ENCODE measurements at places on chromosomes 3 and 15.

- DNase-seq, result peak; percentile 46
Observed at GRCh38 chr15:101258238-101259144, 6.6 kb upstream of the CHSY1 start.

- DNase-seq, result no peak
Observed at GRCh38 chr3:11240496-11240895, 31.7 kb upstream of the ATG7 start.

GRCh38 chr3:38190481-38190881 lies 25.1 kb downstream of the OXSR1 start:
- DNase-seq, result no peak

DNA sequence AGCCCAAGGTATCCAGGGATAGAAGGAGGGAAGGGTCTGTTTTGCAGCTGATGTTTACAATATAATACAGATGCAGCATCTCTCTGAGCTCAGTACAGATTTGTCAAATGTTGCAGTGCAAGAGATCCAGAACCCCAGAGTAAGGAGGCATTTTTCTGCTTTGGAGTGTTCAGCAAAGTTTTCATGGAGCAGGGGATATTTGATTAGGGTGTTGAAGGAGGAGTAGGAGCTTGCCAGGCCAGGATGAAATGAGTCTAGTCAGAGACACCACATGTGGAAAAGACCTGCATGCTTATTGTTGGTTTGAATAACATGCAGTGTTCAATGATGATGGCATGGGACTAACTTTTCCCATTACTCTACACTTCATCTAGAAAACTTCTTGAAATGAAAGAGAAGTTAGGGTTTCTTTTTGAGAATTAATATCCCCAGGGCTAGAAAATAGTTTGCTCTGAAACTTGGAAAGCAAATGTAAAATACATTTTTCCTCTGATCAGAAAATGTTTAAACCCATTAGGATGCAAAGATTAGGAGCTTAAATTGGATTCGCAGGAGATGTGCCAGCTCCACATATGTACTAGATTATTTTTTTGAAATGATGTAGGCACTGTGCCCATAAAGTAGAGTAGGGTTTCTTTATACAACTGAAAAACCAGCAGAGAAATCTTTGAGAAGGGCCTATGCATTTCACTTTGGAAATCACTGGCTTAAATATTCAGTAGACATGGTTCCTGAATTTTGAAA lies 243.8 kb downstream of the CACNA2D3 start:
- DNase-seq, result no peak

- no peak for DNase-seq
Observed at GRCh38 chr15:48481802-48482201, 150.6 kb downstream of the DUT start.

DNA sequence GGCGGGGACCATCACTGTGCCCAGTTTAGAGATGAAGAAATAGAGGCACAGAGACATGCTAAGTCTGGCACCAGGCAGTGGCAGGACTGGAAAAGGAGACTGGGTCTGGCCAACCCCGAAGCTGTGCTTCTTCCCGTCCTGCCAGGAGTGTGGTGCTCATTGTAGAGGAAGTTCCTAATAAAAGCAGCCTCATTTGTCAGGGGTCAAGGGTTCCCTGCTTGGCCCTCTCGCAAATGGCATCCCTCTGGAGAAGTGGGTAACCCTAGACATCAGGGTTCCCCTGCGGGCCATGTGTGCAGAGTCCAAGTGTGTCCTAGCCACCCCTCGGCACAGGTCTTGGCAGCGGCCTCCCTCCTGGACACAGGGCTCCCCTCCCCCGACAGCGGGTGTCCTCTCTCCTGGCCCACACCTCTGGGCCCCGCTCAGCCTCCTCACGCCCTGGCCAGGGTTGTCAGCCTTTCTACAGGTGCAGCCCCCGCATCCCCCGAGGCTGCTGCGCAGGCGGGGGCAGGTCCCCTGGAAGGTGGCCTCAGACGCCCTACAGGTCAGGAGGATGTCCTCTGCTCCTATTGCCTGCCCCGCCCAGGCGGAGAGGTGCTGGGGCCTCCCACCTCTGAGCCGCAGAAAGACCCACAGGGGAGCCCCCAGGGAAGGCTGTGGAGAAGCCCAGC lies 61.8 kb upstream of the PRR20G start:
- DNase-seq, result no peak

DNA sequence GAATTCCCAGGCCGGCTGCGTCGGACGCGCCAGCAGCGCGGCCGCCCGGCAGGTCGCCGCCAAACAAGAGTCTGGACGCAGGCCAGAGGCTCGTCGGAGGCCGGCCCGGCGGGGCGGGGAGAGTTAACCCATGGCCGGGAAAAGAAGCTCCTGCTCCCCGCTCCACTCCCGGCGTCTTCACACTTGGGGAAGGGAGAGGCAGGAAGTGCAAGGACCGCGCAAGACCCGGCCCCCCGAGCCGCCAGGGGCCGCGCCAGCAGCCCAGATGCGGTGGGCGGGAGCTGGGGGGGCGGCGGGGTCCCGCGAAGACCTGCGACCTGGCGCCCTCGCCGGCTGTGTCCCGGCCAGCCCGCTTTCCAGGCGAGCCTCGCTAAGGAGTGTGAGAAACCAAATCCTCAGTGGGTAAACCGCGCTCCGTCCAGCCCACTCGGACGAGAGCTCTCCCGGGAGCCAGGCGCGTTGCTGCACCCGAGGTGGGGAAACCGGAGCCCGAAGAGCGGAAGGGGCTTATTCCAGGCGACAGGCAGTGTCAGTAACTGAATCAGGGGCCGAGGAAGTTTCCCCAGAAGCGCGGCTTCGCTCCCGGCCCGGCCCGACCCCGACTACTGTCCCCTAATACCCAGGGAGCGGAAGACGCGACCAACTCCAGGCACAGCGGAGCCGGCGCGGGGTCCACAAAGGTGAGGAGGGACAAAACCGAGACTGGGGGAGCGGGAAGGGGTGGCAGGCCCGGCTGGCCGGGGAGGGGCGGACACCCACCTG lies 721 bp downstream of the ADAMTS7 start:
- DNase-seq, result peak; percentile 69

GRCh38 chr3:47359323-47359722 lies 21.5 kb upstream of the PTPN23 start:
- no peak for DNase-seq

DNA sequence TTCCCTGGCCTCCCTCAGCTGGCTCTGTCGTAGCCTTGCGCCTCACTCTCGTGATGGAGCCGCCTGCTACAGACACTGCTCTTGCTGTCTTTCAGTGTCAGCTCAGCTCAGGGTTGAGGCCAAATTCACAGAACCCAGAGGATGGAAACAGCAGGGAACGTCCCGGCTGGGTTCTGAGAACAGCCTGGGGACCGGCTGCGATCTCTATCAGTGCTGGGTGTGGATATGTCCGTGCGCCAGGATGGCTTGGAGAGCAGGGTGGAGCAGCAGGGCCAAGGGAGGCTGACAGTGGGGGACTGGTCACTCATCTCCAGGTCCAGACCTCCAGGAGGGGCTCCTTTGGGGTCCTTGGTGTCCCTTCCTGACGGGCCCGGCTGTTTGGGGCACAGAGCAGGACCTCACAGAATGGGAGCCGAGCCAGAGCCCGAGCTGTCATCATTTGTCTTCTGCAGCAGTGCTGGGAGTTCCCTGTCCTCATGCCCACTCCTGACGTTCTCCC lies 18.4 kb downstream of the KLF15 start:
- no peak for DNase-seq

- DNase-seq, result no peak
Observed at GRCh38 chr15:88648357-88649214, 9.8 kb downstream of the ISG20 start.

DNA sequence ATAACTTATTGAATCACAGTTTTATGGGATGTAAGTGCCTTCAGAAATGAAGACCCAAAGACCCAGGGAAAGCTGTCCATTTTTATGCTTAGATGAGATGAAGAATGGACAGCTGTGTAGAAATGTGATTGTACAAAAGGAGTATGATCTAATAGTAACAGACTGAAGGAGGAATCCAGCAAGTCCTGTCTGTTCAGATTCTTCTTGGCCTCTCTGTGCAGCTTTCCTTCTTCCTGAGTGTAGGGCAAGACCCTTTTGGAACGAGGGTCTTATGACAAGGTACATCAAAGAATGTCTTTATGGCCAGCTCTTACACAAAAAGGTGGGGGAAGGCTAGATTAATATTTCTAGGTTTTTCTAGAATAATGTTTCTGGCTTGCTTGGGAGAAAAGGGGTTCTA lies 1.4 kb upstream of the KIF23 start:
- DNase-seq, result no peak

DNA sequence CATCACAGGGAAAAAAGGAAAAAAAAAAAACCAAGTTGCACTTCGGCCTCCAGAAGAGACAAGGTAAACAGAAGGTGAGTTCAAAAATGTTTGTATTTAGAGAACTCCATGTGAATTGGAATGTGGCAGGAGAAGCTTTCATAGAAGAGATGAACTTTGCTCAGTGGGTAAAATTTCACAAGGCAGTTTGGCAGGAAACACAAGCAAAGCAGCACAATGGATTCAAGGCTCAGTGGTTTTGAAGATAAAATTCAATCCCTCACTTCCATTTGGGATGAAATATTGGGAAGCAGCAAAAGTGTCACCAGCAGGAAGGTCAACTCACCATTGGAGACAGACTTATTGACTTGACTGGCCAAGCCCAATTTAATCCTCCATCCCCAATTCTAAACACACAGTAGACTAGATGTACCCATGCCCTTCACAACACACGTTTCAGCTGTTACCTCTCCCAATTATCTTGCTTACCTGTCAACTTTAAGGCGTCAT lies 256.7 kb upstream of the ICE2 start:
- no peak for DNase-seq

- no peak for DNase-seq
Observed at GRCh38 chr3:95905182-95905581, 909.2 kb upstream of the EPHA6 start.

DNA sequence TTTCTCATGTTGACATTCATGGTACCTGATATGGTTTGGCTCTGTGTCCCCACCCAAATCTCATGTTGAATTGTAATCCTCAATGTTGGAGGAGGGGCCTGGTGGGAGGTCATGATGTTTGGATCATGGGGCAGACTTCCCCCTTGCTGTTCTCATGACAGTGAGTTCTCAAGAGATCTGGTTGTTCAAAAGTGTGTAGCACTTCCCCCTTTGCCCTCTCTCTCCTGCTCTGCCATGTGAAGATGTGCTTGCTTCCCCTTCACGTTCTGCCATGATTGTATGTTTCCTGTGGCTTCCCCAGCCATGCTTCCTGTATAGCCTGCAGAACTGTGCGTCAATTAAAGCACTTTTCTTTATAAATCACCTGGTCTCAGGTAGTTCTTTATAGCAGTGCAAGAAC lies 3.3 kb upstream of the UBL7 start:
- DNase-seq, result no peak

GRCh38 chr3:56702490-56703315 lies 19.6 kb upstream of the TASOR start:
- peak; percentile 54 for DNase-seq

DNA sequence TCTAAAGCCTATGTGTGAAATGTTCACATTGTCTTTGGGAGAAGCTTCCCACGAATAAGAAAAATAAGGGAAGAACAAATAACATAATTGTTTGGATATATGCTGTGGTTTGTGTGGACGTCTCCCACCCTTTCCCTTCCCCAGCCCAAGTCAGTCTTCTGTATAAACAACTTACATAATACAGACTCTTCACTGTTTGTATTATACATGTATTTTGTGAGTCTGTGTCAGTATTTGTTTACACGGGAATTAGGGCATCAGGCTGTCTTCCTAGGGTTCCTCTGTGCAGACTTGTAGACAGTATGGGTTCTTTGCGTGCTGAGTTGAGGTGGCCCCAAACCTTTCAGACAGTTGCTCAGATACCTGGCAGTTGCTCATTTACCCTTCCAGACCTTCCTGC lies 103.4 kb downstream of the IGF1R start:
- DNase-seq, result no peak

DNA sequence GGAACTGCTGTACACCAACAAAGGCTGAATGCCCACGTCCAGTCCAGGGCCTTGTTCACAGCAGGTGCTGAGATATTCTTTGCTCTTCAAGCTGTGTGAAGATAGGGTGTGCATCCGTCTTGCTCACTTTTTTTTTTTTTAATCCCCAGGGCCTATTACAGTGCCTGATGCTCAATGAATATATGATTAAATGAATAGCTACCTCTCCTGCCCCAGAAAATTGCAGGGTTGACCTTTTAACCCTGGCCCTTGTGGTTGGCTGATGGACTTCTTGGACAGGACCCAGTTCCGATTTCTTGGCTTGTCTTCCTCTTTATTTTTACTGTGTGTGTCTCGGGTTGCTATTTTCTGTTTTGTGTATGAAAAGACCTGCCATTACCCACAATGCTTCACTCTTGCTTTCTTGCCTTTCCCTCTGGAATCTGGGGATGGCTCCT lies 2.9 kb upstream of the FYTTD1 start:
- DNase-seq, result no peak

- no peak for DNase-seq
Observed at GRCh38 chr15:99412082-99412481, 153.7 kb upstream of the MEF2A start.

- no peak for DNase-seq
Observed at GRCh38 chr15:48563934-48564333, 81.6 kb downstream of the FBN1 start.

DNA sequence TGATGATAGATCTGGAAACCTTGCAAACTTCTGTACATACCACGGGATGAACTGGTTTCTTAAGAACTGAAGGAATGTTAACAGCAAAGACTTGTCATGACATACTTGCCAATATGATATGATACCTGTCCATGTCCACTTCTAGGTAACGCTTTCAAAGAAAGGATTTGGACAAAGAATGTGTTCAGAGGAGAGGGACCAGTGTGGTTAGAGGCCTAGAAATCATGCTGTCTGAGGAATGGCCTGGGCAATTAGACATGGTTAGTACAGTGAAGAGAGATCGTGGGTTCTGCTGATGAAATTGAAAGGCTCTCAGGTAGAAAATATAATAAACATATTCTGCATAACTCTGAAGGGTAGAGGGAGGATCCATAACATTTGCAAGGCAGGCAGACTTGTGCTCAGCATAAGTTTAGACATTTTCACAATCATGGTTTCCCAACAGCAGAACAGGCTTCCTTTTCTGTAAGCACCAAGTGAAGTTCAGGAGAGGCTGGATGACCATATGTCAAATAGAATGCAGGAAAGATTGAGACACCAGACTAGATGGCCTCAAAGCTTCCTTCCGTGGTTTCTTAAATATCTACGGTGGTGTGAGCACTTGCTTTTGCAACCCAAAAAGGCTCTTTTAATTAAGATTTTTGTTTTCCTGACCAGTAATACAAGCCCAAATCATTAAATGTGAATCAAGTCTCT lies 39.9 kb downstream of the TGFBR2 start:
- no peak for DNase-seq

DNA sequence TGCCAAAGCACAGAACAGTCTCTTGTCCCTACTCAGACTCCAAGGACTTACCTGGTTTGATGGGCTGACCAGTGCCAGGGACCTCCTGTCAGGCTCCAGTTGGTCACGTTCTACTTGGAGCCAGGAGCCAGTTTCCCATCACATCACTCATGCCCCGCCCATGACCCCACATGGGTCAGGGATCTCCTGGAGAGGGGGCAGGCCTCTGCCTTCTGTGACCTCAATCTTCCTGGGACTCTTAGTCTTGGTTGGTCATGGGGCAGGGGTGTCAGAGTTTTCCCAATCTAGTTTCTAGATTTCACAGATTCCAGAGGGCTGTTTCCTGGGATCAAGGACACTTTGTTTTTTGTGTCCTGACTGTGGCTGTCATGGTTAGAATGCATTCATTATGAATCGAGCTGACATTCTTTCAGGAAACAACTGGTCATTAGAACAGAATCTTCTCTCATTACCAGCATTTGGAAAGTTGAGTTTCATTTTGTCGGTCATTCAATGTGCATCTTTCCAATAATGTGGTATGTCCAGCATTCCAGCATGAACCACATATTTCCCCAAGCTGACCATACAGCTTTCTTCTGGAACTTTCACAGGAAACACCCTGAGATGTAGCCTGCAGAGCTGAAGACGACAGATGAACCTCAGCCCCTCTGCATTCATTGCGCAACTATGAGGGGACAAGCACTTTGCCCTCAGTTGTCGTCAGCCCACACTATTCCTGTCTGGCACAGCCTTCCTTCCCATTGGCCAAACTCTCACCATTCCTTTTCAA lies 19.8 kb downstream of the CYP19A1 start:
- DNase-seq, result no peak

All from iPS-NIHi11 (cell line).